Endothelial cell of umbilical vein (primary cell): ENCODE measurements at places on chromosomes 5 and 9. TPM values are rescaled to one million over a fixed set of nuclear protein-coding genes. Genes with fewer than 3 reads are reported as not detected.

DNA sequence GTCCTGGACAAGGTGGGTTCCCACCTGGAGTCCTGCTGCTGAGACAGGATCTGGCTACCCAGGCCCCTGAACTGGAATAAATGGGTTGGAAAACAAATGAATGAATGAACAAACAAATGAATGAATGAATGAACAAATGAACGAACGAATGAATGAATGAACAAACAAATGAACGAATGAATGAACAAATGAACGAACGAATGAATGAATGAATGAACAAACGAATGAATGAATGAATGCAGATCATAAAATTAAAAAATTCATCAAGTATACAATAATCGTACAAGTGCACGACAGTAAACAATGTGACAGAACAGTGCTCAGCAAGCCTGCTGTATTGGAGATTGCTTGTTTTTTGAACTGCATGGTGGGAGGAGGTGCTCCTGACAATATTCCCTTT is 2097.1 kb downstream of the MAT2B start:
- H3K27ac ChIP-seq: no peak overlapping the region
- H3K4me3 ChIP-seq: no peak overlapping the region
- no peaks in the 10 kb centered on the region for H3K4me1 ChIP-seq
- no peaks in the 10 kb centered on the region for H3K27me3 ChIP-seq

- H3K4me3 ChIP-seq: no peak overlapping the region
- H3K36me3 ChIP-seq: no peaks in the 10 kb centered on the region
- peaks cover 9% of the 10 kb centered on the region for H3K4me1 ChIP-seq
Measured at GRCh38 chr5:172736508-172737135, 34.4 kb downstream of the DUSP1 start.

- no peak for DNase-seq
- H3K27ac ChIP-seq: no peak overlapping the region
- H3K4me1 ChIP-seq: no peaks in the 10 kb centered on the region
- no peaks in the 10 kb centered on the region for H3K27me3 ChIP-seq
- no peak overlapping the region for H3K4me3 ChIP-seq
- peaks cover 5% of the 10 kb centered on the region for H3K36me3 ChIP-seq
Measured at GRCh38 chr5:119117237-119117636, 46.4 kb downstream of the DMXL1 start.

- H3K27ac ChIP-seq: no peak overlapping the region
- H3K4me1 ChIP-seq: peaks cover 20% of the 10 kb centered on the region
- DNase-seq: no peak
- no peaks in the 10 kb centered on the region for H3K27me3 ChIP-seq
Measured at GRCh38 chr9:83236029-83236696, 173.2 kb upstream of the RASEF start.

- H3K4me1 ChIP-seq: peaks cover 4% of the 10 kb centered on the region
- H3K27ac ChIP-seq: no peak overlapping the region
- peak; percentile 53 for DNase-seq
- H3K4me3 ChIP-seq: no peak overlapping the region
Measured at GRCh38 chr9:8718121-8718725, 918.6 kb upstream of the DMAC1 start.

- no peak overlapping the region for H3K27ac ChIP-seq
- no peak overlapping the region for H3K4me3 ChIP-seq
- no peaks in the 10 kb centered on the region for H3K36me3 ChIP-seq
- H3K27me3 ChIP-seq: no peaks in the 10 kb centered on the region
Measured at GRCh38 chr9:108673386-108673785, 182.4 kb downstream of the ACTL7B start.

DNA sequence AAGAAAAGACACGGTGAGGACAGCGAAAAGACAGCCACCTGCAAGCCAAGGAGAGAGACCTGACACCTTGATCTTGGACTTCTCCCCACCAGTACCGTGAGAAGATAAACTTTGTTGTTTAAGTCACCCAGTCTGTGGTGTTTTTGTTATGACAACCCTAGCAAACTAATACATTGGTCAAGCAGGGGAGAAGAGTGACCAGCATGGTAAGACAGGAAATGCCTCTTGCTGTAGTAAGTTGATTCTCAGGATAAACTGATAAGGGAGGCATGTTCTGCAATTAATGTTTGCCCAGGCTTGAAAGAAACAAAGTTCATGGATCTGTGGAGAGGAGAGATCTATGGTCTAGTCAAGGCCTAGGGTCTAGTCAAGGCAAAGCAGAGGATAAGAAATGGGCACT is 801.2 kb downstream of the MAT2B start:
- H3K27me3 ChIP-seq: no peaks in the 10 kb centered on the region
- peak; percentile 28 for DNase-seq
- no peak overlapping the region for H3K4me3 ChIP-seq
- H3K4me1 ChIP-seq: peaks cover 2% of the 10 kb centered on the region
- no peak overlapping the region for H3K27ac ChIP-seq

DNA sequence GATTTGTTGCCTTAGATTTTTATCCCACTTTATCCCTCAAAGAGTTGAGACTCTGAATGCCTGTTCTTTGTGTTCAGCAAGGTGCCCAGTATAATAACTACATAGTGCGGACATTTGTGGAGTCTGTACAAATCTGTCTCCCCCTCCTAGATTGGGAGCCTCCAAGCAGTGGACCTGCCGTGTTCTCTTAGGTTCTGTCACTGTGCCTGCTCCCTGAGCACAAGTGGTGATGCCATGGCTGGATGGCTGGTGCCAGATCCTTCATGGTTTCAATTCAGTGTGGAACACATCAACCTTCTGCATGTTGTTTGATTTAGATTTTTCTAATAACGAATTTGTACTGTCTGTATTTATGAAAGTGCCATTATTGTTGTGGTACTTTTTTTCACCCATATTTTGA is 292.9 kb downstream of the CD180 start:
- H3K4me3 ChIP-seq: no peak overlapping the region
- H3K27ac ChIP-seq: no peak overlapping the region
- no peak for DNase-seq
- no peaks in the 10 kb centered on the region for H3K4me1 ChIP-seq
- peaks cover 2% of the 10 kb centered on the region for H3K36me3 ChIP-seq

DNA sequence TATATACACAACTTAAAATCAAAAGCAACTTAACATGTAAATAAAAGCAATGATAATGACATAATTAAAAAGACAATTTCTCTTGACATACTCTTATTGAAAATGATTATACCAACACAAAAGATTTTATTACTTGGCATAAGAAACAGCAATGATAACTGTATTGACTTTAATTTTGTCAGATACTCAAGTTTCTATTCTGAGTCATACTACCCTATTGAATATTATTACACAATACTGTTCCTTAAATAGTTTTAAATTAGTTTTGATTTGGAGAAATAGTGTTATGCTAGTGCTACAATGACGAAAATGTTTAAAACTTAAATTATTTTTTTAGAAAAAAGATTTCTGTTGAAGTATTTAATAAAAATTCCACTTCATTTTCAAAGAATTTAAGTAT is 1319.3 kb upstream of the C9orf72 start:
- no peak for DNase-seq
- H3K4me3 ChIP-seq: no peak overlapping the region
- H3K4me1 ChIP-seq: no peaks in the 10 kb centered on the region
- no peaks in the 10 kb centered on the region for H3K27me3 ChIP-seq
- H3K27ac ChIP-seq: no peak overlapping the region
- no peaks in the 10 kb centered on the region for H3K36me3 ChIP-seq

DNA sequence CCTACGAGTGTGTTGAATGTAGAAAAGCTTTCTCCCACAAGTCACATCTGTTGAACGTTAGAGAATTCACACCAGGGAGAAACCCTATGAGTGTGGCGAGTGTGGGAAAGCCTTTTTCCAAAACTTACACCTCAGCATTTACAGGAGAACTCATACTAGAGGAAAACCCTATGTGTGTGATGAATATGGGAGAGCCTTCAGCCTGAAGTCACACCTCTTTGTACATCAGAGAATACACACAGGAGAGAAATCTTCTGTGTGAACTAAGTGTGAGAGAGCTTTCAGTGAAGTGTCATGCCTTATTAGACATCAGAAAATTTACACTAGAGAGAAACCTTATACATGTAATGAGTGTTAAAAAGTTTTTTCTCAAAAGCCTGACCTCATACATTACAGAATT is 41.8 kb upstream of the GPX3 start:
- H3K27me3 ChIP-seq: no peaks in the 10 kb centered on the region
- DNase-seq: no peak
- H3K27ac ChIP-seq: no peak overlapping the region
- no peaks in the 10 kb centered on the region for H3K36me3 ChIP-seq
- H3K4me3 ChIP-seq: no peak overlapping the region
- no peaks in the 10 kb centered on the region for H3K4me1 ChIP-seq

DNA sequence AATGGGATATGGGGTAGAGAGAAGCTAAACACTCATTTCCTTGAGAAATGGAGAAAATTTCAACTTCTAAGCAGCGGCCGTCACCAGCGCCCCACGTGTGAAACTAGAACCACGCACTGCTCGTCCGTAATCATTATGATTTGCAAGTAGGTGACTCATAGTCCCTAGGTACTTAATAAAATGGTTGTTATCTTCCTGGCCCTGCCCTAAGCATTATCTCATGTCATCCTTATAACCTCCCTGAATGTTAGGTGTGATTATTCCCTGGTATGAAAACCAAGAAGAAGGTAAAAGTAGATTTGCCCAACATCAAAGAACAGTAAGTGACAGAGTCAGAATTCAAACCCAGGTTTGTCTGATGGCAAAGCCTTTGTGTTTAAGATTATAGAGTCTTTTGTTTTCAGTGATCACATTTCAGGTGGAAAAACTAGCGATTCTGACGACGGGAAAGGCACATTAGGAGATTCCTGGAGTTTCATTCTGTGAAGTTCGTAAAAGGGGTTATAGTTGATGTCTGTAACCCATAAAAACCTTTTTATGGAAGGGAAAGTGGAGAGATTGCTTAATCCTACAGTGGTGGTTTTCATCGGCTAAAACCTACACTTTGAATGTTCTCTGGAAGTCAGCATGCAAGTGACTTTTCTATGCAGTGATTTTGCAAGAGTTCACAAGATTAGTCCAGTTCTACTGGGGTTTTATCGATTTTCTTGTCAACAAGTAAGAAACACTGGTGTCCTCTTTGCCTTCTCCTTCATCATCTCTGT is 202.9 kb upstream of the WWC1 start:
- no peaks in the 10 kb centered on the region for H3K27me3 ChIP-seq
- no peak overlapping the region for H3K27ac ChIP-seq
- no peak for DNase-seq
- no peaks in the 10 kb centered on the region for H3K36me3 ChIP-seq

DNA sequence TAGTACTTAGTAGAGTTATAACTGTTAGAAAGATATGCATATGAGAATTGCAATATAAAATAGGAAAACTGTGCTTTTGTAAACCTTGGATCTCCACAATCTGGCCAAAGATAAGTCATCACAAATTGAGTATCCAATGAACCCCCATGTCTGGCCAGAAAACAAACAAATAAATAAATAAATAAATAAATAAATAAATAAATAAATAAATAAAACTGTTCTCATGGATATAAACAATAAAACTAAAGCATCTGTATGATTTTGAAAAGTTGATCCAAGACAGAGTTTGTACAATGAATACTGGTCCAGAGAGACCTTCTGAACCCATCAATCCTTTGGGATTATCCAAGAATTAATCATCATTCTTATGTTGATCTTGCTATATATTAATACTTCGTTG is 367.6 kb upstream of the CDH9 start:
- H3K4me3 ChIP-seq: no peak overlapping the region
- no peaks in the 10 kb centered on the region for H3K27me3 ChIP-seq
- no peaks in the 10 kb centered on the region for H3K36me3 ChIP-seq
- H3K27ac ChIP-seq: no peak overlapping the region
- DNase-seq: no peak

GRCh38 chr9:12794101-12794799 is 19.4 kb downstream of the LURAP1L start:
- H3K4me3 ChIP-seq: no peak overlapping the region
- H3K36me3 ChIP-seq: no peaks in the 10 kb centered on the region
- DNase-seq: no peak
- H3K4me1 ChIP-seq: no peaks in the 10 kb centered on the region
- H3K27ac ChIP-seq: no peak overlapping the region
- no peaks in the 10 kb centered on the region for H3K27me3 ChIP-seq

GRCh38 chr5:114857941-114858551 is 311.7 kb downstream of the TRIM36 start:
- H3K27ac ChIP-seq: no peak overlapping the region
- no peaks in the 10 kb centered on the region for H3K36me3 ChIP-seq
- no peak for DNase-seq

DNA sequence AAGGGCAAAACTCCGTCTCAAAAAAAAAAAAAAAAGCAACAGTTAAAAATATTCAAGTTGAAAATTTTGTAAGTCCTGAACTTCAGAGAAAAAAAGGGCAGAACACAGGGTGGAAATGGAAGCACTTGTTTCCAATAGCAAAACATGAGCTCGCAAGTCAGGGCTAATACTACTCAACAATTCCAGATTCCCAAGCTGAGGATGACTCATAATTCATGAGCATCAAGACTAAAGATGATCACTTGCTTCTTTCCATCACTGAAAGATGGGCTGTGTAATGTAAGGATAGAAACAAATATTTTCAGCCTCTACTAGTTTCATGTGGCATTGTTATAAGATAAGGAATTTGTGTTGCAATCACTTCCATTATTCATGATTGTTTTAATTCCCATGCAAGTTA is 33.5 kb upstream of the FST start:
- DNase-seq: no peak
- H3K27me3 ChIP-seq: no peaks in the 10 kb centered on the region
- no peaks in the 10 kb centered on the region for H3K36me3 ChIP-seq
- no peak overlapping the region for H3K4me3 ChIP-seq

DNA sequence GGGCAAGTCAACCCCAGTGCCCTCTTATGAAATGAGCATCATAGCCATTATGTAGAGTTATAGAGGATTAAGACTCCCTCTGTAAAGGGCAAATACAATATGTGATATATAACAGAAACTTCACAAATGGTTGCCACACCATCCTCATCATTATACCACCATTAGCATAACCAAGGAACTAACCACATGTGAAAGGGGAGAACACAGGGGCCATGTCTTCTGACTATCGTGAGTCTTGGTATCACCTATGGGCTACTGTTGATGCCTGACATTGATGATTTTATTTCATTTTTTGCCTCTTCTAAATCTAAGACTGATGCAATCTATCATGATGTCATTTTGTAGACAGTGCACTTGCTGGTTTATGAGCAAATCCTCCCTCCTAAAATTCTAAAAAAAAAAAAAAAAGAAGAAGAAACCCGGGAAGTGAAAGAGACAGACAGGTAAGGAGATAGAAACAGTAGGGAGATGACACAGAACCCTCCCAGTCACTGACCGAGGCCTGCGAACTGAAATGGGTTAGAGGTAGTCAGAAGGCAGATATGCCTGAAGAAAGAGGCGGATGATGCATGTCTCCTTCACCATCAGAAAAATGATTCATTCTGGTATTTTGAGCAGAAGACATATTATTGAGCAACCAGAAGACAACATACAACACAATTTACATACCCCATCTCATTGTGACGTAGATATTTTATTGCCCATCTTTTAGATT is 266.0 kb downstream of the DMAC1 start:
- H3K4me3 ChIP-seq: no peak overlapping the region
- no peaks in the 10 kb centered on the region for H3K27me3 ChIP-seq
- no peaks in the 10 kb centered on the region for H3K4me1 ChIP-seq
- H3K27ac ChIP-seq: no peak overlapping the region
- DNase-seq: no peak

CAVIN4 gene
- 2.5 and 3.1 TPM in 2 replicates for total RNA-seq

FOXD4L3 gene
- total RNA-seq: not detected in 2 replicates

LHX6 gene
- 9.4 and 18.4 TPM in 2 replicates for total RNA-seq

BNC2 gene
- total RNA-seq: 33.1 and 34.3 TPM in 2 replicates

ACOT12 gene
- not detected in 2 replicates for total RNA-seq

EPB41L4B gene
- 0.15 and 0.23 TPM in 2 replicates for total RNA-seq
